Fibroblast of skin of back (primary cell): ENCODE measurements at places on chromosomes 3 and 15.
A peak's percentile ranks its signal among the peaks of the same experiment; 100 is the strongest.

- DNase-seq, result peak; percentile 60
Observed at GRCh38 chr15:59366333-59367021, 6.2 kb downstream of the MYO1E start.

- DNase-seq, result no peak
Observed at GRCh38 chr15:70274908-70275307, 177.2 kb upstream of the TLE3 start.

GRCh38 chr3:39137991-39138803, 15.2 kb downstream of the CSRNP1 start:
- no peak for DNase-seq

GRCh38 chr3:65596571-65597225, 442.0 kb downstream of the MAGI1 start:
- no peak for DNase-seq

GRCh38 chr3:35596335-35596995, 42.9 kb upstream of the ARPP21 start:
- DNase-seq, result no peak

DNA sequence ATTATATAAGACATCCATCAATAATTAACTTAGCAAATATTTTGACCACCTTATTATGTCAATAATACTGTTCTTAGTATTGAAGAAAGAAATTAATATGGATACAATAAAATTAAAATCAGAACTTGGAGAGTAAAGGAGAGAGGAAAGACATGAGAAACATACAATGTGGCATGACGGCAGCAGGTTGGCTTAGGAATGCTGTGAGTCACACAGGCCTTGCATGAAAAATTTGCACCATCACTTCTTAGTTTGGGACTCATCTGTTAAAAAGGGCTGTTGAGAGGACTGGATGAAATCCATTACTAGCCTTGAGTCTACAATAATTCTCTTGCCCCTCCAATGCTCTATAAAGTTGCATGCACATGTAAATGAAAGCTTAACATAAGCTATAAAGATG, 880.8 kb downstream of the ROBO1 start:
- peak; percentile 77 for DNase-seq

DNA sequence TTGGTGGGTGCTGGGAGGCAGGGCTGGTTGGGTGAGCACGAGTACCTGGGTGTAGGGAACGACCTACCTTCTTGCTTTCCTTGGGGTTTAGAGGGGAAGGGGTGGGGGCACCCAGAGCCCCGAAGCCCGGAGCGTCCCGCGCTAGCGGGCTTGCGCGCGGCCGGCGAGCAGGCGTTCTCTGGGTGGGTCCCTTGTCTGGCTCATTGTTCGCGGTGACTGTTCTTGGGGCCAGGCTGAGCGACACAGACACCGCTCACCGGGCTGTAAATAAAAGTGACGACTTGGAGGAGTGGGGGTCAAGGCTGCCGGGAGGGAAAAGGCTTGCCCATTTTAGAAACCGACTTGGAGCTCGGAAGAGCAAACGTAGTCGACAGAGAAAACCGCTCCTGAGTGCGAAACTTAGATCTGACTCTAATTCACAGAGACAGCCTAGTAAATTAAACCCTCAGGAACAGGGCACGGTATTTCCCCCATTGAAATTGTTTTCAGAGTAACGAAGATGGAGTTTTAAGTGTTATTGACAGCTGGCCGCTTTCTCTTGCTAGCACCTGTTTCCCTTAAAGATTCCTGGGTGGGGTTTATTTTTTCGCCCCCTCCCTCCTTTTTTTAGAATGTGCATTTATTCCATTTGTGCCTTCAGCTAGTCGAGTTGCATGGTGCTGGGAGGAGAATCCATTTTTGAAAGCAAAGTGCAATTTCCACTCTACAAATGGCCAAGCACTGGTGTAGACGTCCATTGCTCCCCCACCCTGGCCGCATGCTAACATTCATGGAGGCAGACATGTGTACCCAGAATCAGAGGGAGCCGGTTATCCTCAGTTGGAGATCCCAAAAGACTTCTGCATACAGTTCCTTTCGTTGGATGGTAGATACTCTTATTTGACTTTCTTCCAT, 532.1 kb upstream of the SEMA6D start:
- peak; percentile 8 for DNase-seq

DNA sequence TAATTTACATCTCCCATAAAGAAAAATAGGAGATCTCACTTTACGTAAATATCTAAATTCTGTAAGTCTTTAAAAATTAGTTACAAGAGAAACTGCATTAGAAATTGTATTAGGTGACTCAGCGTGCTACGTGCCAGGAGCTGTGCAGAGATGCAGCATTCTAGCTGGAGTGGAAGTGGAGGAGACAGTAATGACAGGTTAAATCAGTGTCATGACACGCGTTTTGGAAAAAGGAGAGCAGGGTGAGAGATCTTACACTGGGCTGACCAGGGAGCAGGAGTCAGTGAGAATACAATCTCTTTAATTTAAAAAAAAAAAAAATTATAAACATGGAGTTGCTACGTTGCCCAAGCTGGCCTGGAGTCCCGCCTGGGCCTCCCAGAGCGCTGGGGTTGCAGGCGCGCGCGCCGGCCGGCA, 635 bp downstream of the TUBGCP5 start:
- DNase-seq, result peak; percentile 58

DNA sequence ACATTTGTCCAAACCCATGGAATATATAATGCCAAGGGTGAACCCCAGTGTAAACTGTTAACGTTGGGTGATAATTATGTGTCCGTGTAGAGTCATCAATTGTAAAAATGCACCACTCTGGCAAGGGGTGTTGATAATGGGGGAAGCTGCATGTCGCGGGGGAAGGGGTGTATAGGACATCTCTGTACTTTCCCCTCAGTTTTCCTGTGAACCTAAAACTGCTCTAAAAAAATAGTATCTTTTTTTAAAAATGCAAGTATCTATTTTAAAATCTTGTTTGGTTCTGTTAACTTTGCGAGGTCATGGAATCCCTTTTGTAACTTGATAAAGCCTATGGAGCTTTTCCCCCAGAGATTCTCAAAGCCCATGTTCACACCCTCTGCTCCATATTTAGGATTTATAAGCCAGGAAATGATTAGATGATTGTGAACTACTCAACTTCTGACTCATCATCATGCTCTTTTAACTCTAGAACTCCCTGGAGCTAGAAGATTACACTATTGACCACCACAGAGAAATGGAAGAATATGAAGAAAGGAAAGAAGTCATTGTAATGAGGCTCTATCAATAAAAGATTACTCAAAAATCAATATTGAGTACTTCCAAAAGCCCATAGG, 56.1 kb upstream of the C3orf49 start:
- DNase-seq, result peak; percentile 82

DNA sequence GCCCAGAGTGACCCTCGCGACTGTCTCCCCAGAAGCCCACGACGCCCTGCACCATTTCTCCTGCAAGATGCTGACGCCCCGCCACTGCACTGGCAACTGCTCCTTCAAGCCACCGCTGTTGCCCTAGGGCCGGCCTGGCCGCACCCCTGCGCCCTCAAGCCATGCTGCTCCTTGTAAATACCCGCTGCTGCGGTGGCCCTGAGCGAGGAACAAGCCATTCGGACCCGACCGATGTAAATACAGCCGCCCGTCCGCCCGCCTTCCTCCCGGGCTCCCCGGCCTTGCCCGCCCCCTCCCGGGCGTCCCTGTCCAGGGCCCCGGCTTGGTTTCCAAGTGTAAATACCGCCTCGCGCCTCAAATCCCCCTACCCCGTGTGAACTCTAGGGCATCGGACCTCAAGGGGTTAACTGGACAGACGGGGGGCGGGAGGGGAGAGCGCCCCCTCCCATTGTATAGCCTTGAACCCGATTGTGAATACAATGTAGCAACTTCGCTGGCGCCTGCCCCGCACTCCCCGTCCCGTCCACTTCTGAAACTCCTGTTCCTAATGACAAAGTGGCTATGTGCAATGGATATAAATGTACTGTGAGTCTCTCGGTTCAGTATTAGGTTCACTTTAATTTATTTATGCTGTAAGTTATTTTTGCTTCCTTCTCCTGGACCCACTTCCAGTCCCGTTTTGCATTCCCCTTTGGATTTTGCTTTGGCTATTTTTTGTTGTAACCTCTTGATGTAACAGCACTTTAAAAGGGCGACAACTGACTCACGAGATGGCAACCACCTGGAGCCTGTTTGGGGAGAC, 5.9 kb downstream of the RNU6-1 start:
- DNase-seq, result peak; percentile 31

- DNase-seq, result peak; percentile 18
Observed at GRCh38 chr15:48366584-48367312, 35.5 kb downstream of the DUT start.

DNA sequence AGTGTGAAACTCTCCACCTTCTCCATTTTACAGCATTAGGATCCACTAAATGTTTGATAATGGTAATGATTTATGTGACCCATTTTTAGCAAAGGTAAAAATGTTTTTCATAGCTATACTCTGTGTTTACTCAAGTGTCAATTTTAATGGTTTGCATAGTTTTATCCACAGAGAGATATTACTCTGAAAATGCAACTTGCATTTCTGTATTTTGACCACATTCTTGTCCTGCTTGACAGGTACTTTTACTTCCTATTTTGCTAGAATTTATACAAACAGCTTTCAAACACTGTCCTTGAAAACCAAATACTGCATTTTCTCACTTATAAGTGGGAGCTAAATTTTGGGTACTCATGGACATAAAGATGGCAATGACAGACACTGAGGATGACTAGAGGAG, 62.9 kb downstream of the SERPINI1 start:
- DNase-seq, result no peak

DNA sequence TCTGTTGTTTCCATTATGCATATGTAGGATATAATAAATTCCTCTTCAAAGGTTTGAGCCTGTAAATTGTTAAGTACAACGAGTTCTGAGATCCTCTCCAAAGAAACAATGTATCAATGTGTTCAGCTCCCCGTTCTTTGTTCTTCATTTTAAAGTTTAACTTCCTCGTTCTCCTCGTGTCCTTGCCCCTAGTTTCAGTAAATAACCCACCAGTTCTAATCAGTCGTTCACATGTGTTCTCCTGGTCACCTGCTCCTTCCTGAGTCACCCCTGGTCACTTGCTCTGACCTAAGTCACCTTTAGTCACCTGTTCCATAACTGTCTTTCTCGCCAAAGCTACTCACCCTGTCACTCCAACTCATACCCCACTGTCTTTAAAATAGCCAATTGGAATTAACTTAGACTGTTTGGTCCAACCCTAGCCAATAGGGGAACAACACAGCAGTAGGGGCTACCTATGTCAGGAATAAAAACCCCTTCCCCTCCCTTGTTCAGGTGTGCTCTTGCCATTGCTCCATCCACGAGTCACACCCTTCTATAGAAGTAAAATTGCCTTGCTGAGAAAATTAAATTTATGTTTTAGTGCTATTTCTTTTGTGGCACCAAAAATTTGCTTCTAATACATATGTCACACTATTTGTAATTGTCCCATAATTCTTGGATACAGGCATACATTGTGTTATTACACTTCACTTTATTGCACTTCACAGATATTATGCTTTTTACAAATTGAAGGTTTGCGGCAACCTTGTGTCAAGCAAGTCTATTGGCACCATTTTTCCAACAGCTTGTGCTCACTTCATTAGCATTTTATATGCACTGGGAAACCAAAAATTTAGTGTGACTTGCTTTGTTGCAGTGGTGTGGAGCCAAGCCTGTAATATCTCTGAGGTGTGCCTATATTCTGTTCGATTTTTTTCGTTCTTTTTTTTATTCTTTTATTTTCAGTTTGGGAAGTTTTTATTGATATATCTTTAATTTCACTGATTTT, 15.3 kb upstream of the MCF2L2 start:
- DNase-seq, result no peak

DNA sequence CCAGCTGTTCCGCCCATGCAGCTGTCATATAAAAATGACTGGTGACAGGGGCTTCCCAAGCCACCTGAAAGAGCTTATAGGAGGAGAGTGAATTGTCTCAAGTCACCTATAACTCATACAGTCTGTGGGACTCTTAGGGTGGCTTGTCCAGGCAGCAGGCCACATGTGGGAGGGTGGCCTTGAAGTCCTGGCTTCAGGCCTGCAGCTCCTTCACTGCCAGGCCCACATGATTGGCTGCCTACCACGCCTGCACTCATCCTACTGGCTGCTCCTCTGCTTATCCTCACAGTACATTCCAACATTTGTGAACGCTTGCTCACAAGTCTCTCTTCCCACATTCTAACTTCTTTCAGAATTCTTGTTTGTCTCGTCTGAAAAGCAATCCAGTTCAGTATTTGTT, 41.1 kb upstream of the TIPARP start:
- peak; percentile 79 for DNase-seq

- no peak for DNase-seq
Observed at GRCh38 chr15:40096094-40096891, 12.4 kb downstream of the BMF start.

DNA sequence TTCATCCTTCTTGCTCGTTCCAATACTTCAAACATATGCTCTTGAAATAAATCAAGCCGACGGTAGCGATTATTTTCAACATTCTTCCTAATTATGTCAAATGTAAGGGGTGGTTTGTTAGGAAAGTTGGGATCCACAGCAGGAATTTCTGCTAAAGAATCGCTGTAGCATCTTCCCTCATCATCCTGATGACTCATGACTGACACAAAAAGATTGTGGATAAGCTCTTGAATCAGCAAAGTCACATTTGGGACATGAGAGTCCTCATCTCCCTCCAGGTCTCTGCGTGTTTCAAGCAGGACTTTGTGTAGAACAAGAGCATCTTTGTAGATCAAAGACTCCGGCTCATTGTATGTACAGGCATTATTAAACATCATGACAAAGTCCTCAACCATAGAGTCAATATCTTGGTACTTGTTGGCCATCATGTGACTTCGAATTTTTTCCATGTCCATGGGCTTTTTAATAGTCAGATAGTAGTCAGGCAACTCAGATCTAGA, 73.0 kb downstream of the UQCC5 start:
- DNase-seq, result peak; percentile 32

DNA sequence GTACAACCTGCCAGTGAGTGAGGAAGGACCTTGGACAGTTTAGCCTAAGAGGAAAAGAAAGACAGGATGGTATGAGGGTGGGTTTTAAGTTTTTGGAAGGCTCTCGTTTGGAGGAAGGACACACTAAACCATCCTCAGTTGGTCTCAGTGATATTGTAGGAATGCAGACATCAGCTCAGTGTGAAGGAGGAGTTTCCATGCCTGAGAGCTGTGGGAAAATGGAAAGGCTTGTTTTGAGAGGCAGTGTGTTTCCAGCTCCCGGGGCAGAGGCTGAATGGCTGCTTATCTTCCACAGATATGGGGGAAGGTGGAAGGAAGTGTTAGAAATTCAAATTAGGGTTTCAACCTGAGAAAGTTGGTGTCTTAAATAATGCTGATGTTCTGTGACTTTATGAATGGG, 89.6 kb upstream of the MYZAP start:
- peak; percentile 40 for DNase-seq

GRCh38 chr3:45993421-45994027, 2.1 kb downstream of the FYCO1 start:
- peak; percentile 7 for DNase-seq

GRCh38 chr3:73215901-73216300, 154.4 kb downstream of the EBLN2 start:
- DNase-seq, result peak; percentile 42
